Activated CD4-positive, alpha-beta T cell treated with anti-CD3 and anti-CD28 coated beads, Interleukin-2, amount 50 U/mL, for 16 hours (primary cell): ENCODE measurements at places on chromosomes 7 and 10.
A peak's percentile ranks its signal among the peaks of the same experiment; 100 is the strongest.

- no peak for DNase-seq
Measured at GRCh38 chr10:89813546-89813945, 112.2 kb downstream of the KIF20B start.

DNA sequence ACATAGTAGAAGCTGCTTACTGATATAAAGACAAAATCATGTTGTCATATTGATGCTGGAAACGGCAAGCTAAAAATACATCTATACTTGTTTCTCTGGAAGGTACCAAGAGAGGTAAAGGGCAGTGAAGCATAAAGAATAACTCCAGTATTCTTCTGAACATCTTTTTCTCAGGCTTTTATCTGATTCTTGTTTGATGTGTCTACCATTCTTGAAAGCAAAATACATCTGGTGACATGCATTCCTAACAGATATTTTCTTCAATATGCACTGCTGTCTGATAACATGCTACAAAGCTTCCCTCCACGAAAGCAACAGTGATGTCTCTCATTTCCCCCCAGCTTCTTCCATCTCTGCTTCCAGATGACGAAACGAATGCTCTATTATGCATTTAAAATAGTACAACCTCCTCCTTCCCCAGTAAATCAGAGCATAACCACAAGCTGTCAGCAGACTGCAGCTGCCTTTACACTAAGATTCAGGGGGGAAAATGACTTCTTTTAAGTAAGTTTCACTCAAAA lies 100.8 kb downstream of the ARHGAP21 start:
- DNase-seq, result no peak

DNA sequence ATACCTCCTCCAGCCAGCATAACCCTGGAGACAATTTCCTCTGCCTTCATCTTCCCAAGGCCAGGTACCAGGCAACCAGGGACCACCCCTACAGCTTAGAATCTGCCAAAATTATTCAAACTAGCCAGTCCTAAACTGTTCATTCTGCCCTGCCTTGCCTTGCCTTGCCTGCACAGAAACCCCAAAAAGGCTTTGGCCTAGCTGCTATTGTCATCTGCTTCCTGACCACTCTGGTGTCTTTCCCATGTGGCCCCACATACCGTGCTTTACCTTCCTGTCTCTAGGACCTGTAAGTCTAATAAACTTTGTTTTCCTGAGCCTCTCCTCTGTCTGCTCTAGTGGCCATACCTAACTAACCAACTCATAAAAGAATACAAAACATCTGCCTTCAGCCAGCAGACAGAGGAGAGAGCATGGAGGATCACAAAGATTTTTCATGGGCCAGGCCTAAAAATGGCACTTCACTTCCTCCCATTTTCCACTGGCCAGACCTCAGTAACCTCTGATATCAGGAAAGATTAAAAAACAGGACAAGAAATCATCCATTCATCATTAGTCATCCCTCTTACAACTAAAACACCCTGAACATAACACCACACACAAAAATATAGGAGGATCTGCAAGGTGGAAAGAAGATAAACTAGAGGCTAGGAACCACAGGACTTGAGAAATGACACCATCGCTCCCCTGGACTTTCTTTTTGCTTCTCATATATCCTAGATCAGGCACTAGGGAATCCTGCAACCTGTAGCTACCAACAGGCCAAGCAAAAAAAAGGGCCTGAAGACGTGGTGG lies 51.5 kb downstream of the IMMP2L start:
- DNase-seq, result no peak

- no peak for DNase-seq
Measured at GRCh38 chr10:90813594-90814365, 44.1 kb downstream of the HTR7 start.

- DNase-seq, result peak; percentile 99
Measured at GRCh38 chr7:92904244-92905131, 68.1 kb upstream of the CDK6 start.

DNA sequence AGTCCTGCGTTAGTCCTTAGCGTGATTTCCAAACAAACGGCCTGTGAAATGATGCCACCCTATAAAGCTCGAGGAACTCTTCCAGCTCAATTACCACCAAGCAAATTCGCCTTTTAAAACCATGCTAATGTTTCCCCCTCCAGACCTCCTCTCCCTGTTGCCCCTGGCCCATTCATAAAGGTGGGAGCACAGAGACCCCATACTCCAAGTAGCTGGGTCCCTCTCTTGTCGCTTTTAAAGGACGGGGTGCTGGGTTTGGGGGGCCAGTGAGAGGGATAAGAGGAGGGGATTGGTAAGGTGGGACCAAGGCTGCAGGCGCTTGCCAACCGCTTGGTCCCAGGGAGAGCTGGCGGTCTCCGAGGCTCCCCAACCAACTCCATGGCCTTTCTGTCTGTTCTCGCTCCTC lies 1.2 kb downstream of the HMX2 start:
- DNase-seq, result no peak

GRCh38 chr7:8325067-8325466 lies 63.1 kb upstream of the ICA1 start:
- DNase-seq, result no peak

DNA sequence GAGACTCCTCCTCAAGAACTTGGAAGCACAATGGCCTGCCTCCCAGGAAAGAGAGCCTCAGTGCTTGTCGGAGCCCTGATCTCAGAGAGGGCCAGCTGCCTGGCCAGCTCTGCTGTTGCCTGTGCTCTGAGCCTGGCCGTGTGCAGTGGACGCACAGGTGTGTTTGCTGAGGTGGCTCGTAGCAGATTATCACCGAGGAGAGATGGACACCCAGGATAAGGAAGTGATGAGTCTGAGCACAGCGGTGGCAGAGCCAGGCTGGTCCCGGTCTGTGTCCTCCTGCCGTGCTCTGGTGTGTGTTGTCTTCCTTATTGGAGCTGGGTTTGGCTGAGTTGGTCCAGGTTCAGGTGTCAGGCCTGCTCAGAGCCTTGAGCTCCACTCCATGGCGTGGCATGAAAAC lies 208.5 kb downstream of the EBF3 start:
- no peak for DNase-seq

DNA sequence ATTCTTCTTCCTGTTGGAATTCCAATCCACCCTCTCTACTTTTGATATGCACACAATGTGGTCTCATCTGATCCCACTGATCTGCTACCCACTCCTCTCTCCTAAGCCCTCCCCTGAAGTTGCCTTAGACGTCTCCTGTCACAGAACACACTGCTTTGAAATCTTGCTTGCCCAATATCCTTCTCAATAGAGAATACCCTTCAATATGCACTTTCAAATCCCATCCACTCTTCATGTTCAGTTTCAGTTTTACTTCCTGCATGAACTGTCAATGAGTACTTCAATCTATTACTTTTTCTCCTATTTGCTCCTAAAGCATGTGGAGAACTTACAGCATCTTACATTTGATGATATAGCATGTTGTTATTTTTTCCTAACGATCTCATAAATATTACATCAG lies 93.5 kb downstream of the UPF2 start:
- peak; percentile 3 for DNase-seq

- DNase-seq, result no peak
Measured at GRCh38 chr7:22125436-22125835, 179.7 kb upstream of the CDCA7L start.

- DNase-seq, result no peak
Measured at GRCh38 chr10:48579251-48579960, 25.5 kb downstream of the ARHGAP22 start.

DNA sequence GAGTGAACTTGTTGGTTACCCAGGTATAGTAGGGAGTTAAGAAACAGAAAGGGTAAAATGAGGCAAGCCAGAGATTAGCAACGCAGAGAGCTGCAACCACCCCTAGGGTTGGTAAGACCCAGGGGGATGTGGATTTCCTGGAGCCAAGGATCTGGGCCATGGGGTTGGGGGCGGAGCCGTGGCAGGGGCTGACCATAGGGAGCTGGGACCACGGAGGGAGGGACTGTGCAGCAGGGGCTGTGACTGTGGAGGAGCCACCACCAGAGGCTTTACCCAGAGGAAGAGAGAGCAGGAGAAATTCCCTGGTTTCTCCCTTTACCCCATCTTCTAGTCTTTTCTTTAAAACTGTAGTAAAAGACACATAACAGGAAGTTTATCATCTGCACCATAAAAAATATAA lies 58.6 kb upstream of the BAIAP2L1 start:
- DNase-seq, result no peak

DNA sequence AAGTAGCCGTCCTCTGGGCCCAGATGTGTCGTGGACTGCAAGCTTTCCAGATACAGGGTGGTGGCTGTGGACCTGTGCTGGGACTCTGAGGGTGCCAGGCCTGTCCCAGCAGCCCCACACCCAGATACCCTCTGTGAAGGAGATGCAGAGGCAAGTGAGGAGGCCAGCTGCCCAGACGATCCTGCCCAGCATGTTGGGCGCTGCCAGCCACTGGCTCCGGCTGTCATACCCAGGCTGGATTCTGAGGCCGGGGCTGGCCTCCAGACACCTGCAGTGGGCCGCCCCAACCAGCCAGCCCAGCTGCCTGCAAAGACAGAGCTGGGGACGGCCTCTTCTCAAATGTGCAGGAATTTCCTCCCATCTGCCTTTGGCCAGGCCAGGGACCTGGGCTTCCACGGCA lies 39.1 kb upstream of the EBF3 start:
- DNase-seq, result no peak

GRCh38 chr10:100779329-100779728 lies 33.9 kb downstream of the PAX2 start:
- no peak for DNase-seq

- DNase-seq, result no peak
Measured at GRCh38 chr10:29798921-29799690, 164.3 kb upstream of the SVIL start.

DNA sequence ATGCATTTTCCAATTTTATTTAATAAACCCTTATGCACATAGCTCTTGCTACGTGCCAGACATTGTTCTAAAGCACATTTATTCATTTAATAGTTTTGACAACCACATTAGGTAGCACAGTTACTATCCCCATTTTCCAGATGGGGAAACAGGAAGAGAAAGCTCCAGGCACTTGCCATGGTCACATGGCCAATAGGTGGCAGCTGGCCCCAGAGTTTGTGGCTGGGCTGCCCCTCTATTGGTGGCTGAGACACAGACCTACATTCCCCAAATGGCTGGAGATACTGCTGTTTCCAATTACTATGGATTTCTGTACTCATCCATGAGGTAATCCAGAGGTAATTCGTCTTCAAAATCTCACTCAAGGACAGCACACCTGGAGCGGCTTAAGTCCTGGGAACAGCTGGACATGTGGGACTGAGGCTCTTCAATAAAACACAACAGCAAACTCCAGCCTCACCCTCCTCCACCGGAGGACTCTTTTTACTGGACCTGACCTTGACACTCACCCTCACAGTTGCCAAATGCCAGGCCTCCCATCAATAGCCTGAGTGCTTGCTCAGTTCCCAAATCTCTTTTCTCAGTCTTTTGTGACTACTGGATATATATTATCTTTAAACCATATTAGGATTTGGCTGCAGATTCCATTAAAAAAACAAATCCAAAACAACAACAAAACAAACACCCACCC lies 106.1 kb downstream of the CLEC2L start:
- DNase-seq, result no peak

- DNase-seq, result no peak
Measured at GRCh38 chr10:82888809-82889455, 1013.9 kb downstream of the NRG3 start.

GRCh38 chr10:110392868-110393740 lies 88.4 kb upstream of the SMNDC1 start:
- no peak for DNase-seq

GRCh38 chr10:19772972-19773371 lies 43.3 kb upstream of the PLXDC2 start:
- no peak for DNase-seq

DNA sequence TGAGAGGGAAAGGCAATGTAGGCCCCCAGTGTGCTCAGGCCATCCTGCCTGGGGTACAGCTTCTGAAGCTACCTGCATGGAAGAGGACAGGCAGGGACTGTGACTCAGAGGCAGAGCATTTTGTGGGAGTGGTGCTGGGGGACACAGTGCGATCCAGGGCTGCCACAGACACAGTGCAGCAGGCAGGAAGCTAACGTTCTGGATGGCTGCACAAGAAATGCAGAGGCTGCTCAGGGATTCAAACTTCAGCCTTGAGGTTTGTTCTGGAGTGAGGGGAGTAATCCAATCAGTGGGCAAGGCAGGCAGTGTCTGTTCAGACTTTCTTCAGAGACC lies 648.0 kb upstream of the IGFBP3 start:
- DNase-seq, result no peak

GRCh38 chr10:35451151-35452016 lies 115.1 kb downstream of the CCNY start:
- no peak for DNase-seq

GRCh38 chr10:44240584-44241205 lies 144.2 kb downstream of the CXCL12 start:
- DNase-seq, result no peak

DNA sequence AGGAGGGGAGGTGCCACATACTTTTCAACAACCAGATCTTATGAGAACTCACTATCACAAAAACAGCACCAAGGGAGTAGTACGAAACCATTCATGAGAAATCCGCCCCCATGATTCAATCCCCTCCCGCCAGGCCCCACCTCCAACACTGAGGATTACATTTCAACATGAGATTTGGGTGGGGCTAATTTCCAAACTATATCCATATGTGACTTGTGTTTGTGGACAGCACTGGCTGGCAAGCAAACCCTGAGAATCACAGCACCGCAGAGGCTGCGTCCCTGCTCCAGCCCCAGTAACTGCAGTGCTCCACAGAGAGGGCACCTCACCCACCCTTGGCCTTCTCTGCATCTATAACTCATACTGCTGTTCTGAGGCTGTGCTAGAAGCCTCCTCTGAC lies 211.2 kb upstream of the PODXL start:
- no peak for DNase-seq

DNA sequence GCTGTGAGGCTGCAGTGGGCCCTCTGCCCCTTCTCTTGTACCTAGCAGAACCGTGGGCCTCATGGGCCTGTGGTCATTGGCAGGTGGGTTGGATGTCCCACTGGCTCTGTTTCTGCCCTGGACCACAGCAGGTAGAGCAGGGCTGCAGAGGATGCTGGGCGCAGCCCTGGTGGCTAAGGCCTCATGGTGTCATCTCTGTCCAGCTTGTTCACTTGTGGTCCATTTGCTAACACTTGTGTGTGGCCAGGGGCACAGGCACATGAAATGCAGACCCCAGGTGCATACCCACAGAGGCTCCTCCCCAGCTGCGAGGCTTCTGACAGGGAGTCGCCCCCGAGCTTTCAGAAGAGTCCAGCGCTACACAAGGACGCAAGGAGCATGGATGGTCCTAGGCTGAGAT lies 22.4 kb upstream of the TBRG4 start:
- no peak for DNase-seq

GRCh38 chr10:12455766-12456165 lies 106.4 kb downstream of the CAMK1D start:
- DNase-seq, result no peak

DNA sequence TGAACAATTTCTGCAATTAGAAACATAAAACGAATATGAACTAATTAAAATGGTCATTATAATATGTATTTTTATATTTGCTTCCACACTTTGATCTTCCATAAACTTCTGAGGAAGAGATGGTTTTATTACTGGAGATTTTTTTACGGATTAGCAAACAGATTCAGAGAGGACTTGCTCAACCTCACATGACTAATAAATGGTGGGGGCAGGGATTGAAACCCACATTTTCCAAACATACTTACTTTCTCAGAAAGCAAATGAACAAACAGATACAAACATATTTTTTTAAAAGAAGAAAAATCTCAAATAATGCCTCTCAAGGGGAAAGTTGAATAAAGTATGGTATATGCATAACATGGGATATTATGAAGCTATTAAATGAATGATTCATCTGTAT lies 18.3 kb downstream of the ANKMY2 start:
- DNase-seq, result no peak
